ENCODE measurements at places on chromosomes 6 and 20. TPM values are rescaled to one million over a fixed set of nuclear protein-coding genes. Genes with fewer than 3 reads are reported as not detected.

Gene SIRPD
- total RNA-seq = not detected

Gene TNFRSF21
- total RNA-seq = 10.5 TPM

Gene SRSF3
- total RNA-seq = 278 TPM

Gene PPP1R14C
- 0.29 TPM for total RNA-seq

Gene C6orf47
- 24.8 TPM for total RNA-seq

Gene EDN1
- total RNA-seq = 0.87 TPM

Gene FAM83C
- total RNA-seq = not detected

Gene SSTR4
- total RNA-seq = not detected

Gene DNMT3B
- 3.8 TPM for total RNA-seq

Gene WFDC10A
- total RNA-seq = not detected

Gene LRRN4
- not detected for total RNA-seq

Gene ARMC2
- 3.1 TPM for total RNA-seq

Gene NMBR
- total RNA-seq = not detected

Gene PLAGL1
- 21.7 TPM for total RNA-seq

Gene GPX5
- not detected for total RNA-seq

Gene PMEPA1
- 0.33 TPM for total RNA-seq

Gene CALHM4
- not detected for total RNA-seq

Gene SLC25A27
- 9.9 TPM for total RNA-seq

Gene RIPOR2
- 0.83 TPM for total RNA-seq

Gene TRIM27
- 61.4 TPM for total RNA-seq

Gene HLA-DQB1
- total RNA-seq = not detected

Gene LY6G5C
- 0.73 TPM for total RNA-seq

Gene STX11
- 0.50 TPM for total RNA-seq

Gene KIAA0408
- total RNA-seq = 3.8 TPM

Gene KHDRBS2
- not detected for total RNA-seq

Gene UBE2C
- total RNA-seq = 3.0 TPM

Gene MCHR2
- not detected for total RNA-seq

Gene RXRB
- total RNA-seq = 36.4 TPM

Gene PHACTR1
- total RNA-seq = 2.3 TPM

Gene MYL9
- total RNA-seq = 15.1 TPM

Gene EYA4
- total RNA-seq = 26.2 TPM

Gene PPP1R16B
- under 0.01 TPM for total RNA-seq

Gene FERMT1
- total RNA-seq = 9.1 TPM

Gene NEDD9
- total RNA-seq = 0.66 TPM

Gene LHFPL5
- total RNA-seq = not detected

Gene F13A1
- not detected for total RNA-seq

Gene FHL5
- not detected for total RNA-seq

Measured in smooth muscle cell of trachea (primary cell).